AG10803 (cell line): ENCODE measurements at places on chromosomes 7 and 10.

- no peak for DNase-seq
Measured at GRCh38 chr7:27374958-27375841, 132.6 kb downstream of the EVX1 start.

- DNase-seq = no peak
Measured at GRCh38 chr7:87564296-87564963, 36.3 kb downstream of the ABCB1 start.

DNA sequence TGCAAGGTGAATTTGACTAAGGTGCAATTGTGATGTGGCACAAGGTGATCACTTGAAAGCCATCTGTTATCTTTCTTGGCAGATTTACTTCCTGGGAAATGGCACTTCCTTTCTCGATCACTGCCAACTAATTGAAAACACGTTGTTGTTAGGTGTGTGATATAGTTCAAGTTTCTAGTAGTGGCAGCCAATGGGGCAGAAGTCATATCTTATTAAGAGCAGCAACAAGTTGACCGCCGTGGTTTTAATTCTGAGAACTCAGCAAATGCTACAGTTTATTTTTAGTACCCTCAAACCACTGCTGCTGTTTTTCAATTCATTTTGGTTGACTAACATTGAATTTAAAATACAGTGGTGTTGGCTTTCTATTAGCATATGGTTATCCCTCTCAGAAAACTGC is 1.6 kb downstream of the CHN2 start:
- DNase-seq = no peak

GRCh38 chr10:116769791-116770190 is 27.4 kb upstream of the HSPA12A start:
- peak; percentile 43 for DNase-seq

- peak; percentile 12 for DNase-seq
Measured at GRCh38 chr7:12557282-12557681, 13.2 kb upstream of the SCIN start.

- DNase-seq = no peak
Measured at GRCh38 chr7:95055295-95055694, 147.9 kb downstream of the PPP1R9A start.

- peak; percentile 51 for DNase-seq
Measured at GRCh38 chr7:69218576-69218975, 379.7 kb upstream of the AUTS2 start.

GRCh38 chr7:7109934-7110333 is 72.4 kb upstream of the C1GALT1 start:
- no peak for DNase-seq

DNA sequence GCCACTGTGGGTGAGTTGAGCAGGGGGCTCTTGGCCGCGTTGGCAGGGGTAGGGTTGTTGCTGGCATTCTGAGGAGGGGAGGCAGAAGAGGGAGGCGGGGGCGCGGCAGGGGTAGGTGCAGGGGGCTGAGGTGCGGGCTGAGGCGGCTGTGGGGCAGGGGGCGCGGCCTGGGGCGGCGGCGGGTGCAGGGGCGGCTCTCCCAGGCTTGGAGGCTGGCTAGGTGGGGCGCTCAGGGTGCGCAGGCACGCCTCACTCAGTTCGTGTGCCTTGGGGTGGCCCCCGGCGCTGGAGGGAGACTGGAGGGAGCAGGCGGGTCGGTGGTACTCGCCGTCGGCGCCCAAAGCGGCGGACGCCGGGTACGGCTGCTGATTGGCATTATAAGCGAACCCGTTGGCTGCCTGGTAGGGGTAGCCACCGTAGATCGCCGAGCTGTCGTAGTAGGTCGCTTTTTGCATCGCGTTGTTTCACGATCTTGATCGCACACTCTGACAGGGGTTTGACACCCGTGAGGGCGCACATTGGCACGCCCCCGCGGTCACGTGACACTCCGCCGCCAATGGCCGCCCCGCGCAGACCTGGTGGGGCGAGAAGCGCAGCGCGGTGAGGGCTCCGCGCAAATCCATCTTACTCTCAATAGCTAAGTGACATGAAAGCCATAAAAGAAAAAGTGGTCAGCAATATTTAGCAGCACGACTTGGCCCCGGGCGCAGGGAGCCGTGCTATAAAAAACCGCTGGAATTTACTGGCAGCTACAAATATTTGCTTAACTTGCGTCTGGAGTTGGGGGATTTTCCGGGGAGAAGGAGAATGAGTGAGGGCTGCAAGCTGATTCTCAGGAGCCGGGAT is 7.9 kb upstream of the HOXA2 start:
- peak; percentile 75 for DNase-seq

DNA sequence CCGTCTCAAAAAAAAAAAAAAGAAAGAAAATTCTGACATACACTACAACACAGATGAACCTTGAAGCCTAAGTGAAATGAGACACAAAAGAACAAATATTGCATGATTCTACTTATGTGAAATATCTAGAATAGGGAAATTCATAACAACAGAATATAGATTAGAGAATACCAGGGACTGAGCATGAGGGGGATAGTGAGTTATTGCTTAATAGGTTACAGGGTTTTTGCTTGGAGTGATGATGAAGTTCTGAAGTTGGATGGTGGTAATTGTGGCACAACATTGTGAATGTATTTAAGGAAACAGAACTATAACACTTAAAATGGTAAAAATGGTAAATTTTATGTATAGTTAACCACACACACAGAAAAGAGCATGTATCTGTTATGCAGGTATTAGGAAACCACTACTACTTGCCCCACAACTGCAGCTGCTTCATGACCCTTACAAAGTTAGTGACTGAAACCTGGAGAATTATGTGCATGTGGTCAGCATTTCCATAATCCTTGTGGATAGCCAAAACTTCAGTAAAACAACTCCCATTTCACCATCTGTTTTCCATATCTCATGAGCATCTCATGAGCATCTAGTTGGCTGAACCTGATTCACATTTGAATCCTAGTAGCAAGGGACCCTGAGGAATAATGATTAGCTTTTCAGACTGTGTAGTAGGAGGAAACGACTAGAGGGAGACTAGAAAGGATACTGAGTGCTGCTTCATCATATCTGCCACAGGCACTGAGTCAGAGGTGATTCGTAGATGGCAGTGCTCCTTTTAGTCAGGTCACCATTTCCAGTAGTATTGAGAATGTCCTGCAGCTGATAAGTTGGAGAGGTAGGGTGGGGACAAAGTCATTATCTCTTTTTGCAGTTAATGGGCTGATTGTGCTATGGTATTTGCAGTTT is 26.3 kb downstream of the SAMD8 start:
- peak; percentile 86 for DNase-seq

DNA sequence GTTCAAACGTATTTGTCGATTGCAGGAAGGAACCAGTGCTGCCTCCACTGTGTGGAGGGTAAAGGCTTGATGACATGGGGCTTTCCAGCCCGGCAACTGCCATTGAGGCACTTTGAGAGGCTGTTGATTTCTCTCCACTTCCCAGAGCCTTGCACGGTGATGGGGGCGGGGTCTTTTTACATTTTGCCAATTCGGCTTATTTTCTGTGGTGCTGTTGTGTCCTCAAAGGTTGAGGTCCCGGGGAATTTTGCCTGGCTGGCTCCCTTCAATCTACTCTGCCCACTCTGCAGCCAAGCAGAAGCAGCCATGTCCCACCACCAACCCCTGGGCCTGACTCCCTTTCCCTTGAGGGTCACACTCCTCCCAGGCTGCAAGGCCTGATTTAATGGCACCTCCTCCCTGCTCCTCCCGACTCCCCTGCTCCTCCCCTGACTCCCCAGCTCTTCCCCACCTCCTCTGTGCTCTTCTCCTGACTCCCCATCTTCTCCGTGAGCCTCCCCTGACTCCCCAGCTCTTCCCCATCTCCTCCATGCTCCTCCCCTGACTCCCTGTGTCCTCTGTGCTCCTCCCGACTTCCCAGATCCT is 39.0 kb downstream of the OAT start:
- no peak for DNase-seq

DNA sequence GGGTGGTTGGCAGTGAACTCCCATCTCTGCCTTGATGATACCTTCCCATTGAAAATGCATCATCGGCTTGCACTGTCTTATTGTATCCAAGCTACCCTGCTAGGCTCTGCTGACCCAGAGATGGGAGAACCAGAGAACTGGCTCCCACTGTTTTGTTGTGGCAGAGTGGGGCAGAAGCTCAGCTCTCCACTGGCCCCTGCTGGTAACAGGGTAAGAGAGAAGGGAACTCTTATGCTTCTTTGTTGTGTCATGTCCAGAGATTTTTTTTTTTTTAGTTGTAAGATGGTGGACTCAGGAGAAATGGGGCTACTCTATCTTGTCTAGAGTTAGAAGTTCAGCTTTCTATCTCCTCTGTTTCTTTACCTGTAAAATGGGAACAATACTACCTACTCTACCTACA is 100.5 kb upstream of the SDK1 start:
- no peak for DNase-seq

- DNase-seq = no peak
Measured at GRCh38 chr7:128302139-128302538, 41.6 kb downstream of the RBM28 start.

- peak; percentile 31 for DNase-seq
Measured at GRCh38 chr7:92680442-92680841, 90.3 kb upstream of the FAM133B start.

DNA sequence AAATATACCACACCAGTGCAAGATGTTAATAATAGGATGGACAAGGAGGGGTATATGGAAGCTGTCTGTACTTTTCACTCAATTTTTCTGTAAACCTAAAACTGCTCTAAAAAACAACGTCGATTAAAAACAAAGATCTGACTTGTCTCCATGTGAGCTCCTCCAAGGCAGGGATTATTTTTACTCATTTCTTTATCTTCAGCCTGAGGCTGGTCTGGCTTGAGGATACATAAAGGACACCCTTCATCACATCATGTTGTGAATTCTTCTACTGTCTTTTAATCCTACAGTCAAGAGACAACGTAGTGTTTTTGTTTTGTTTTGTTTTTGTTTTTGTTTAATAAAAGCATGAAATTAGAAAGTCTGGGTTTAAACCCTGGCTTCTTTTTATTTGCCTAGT is 486.9 kb downstream of the PLXNA4 start:
- no peak for DNase-seq

DNA sequence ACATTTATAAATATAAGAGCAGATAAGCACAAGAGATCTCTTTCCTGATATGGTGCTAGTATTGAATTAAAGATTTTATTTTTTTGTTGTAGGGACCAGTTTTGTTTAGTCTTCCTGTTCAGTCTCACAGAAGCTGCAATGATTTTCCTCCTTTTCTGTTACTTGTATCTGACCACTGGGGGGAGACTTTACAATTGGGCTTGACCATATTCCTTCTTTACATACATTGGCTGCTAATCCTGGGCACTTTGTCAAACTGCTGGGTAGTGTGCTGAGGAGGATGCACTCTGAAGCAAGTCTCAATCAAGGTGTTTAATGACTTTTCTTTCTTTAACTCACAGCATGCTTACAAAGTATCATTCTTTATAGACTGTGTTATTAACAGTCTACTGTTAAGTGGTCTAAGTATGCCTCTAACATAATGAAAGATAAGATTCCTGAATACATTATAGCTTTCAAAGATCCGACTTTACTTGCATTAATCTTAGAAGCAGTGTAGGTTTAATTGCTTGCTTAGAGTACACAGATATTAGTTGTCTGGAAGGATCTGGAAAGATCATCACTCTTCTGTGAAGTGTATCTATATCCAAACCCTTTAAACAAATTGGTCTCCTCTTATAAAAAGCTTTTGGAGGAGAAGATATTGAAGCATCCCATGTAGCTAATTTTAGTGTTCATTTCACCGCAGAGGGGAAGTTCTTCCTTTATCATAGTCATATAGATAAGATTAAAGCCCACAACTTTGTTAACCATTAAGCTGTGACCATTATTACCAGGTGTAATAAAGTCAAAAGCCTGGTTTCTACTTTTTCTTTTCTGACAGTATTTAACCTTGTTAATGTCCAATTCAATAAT is 3.1 kb downstream of the PALS2 start:
- peak; percentile 80 for DNase-seq

DNA sequence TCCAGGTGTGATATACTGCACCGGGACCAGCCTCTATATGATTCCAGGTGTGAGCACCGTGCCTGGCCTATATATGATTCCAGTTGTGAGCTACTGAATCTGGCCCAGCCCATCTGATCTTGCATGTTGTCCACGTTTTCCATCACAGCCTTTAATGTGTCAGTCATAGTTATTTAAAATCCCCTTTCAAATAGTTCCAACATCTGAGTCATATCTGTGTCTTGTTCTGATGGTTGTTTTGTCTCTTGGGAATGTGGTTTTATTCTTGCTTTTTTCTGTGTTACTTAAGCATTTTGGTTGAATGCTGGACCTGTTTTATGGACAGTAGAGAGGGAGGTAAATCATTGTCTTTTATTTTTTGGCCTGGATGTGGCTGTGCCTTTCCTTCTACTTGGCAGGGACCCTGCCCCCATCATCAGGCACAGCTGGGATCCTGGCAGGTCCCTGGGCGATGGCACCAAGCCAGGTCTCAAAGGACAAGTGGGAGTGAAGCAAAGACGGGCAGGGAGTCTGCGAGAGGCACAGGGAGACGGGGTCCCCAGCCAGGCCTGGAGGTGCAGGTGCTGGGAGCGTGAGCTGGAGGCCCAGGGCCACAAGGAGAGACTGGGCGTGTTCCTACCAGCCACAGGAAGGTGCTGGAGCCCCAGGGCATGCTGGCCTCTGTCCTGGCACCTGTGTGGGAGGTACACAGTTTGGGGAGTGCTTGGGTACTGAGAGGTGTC is 94.7 kb downstream of the DYNC2I1 start:
- DNase-seq = peak; percentile 2

GRCh38 chr7:113936982-113937381 is 18.2 kb upstream of the PPP1R3A start:
- DNase-seq = no peak

DNA sequence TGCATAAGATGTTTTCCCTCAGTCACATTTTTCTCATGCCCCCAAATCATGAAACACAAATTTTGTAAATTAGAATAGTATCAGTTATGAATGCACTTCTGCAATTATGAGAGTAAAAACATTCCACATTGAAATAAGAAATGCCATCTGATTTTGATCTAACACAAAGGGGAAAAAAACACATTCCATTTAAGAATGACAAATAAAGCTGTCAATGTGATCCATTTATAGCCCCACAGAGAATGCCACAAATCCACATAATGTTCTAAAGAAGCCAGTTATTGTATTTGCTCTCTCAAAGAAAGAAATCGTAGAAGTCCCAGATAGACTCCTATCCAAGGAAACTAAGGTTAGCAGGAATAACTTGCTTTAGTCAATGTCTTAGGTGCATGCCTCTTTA is 48.7 kb upstream of the RHOBTB1 start:
- peak; percentile 75 for DNase-seq

- DNase-seq = peak; percentile 94
Measured at GRCh38 chr7:90192876-90193750, 18.4 kb upstream of the STEAP2 start.

DNA sequence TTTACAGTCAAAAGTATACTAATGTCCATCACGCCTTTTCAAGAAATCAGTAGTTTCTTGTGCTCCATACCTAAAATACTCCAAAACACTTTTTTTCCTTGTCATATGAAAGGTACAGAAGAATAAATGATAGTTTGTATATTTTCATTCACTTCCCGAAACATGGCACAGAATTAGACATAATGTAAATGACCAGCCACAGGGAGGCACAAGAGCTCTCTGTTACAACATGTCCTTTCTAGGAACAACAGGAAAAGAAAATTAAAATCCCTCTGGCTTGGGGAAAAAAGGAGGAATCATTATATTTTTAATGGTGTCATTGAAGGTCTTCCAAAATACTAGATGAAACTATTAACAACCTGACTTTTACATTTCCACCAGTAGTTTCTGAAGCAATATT is 331.2 kb downstream of the ACTR3B start:
- DNase-seq = no peak

GRCh38 chr7:46930366-46930765 is 651.5 kb downstream of the TNS3 start:
- DNase-seq = peak; percentile 96

GRCh38 chr7:50497068-50497642 is 47.0 kb upstream of the FIGNL1 start:
- peak; percentile 17 for DNase-seq
